ENCODE measurements at places on chromosomes 16 and 17.

- ATAC-seq, result peak; percentile 55
These were observed 145.6 kb upstream of the RCVRN start for GRCh38 chr17:10050597-10051101.

DNA sequence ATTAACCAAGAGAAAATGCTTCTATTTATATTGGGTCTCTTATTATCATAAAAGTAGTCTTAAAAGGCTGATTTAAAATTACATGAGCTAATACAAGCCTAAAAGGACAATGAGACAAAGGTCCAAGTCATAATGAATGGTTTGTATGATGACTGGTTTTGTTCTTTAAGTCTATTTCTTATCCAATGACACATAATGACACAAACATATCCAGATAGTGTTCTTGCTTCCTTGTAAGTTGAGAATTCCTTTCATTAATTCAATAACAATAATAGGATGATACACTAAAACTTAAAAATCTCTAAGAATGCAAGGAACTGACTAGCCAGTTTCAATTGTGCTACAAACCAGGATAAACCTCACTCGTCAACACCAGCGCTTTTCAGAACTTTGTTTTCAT, 244.1 kb downstream of the CEP112 start:
- no peak for ATAC-seq

GRCh38 chr17:74280093-74280513, 6.1 kb downstream of the DNAI2 start:
- ATAC-seq, result no peak

DNA sequence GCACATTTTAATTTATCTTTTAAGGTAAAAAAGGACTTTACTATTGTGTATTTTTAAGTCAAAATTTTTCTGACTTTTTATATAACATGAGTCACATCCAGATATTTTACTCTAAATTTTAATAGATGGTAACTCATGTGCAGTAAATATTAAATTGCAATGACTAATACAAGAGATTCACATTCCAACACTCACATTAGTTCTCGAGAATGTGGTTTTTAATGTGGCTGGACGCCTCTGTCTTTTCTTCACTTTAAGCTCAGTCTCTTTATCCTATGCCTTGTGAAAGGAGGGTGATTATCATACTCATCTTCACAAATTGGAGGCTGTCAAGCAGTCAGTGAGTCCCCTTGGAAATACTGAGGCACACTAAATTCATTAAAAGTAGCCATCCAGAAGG, 315.6 kb downstream of the HS3ST3B1 start:
- ATAC-seq, result no peak

GRCh38 chr17:79251824-79252223, 177.2 kb downstream of the ENGASE start:
- no peak for ATAC-seq

DNA sequence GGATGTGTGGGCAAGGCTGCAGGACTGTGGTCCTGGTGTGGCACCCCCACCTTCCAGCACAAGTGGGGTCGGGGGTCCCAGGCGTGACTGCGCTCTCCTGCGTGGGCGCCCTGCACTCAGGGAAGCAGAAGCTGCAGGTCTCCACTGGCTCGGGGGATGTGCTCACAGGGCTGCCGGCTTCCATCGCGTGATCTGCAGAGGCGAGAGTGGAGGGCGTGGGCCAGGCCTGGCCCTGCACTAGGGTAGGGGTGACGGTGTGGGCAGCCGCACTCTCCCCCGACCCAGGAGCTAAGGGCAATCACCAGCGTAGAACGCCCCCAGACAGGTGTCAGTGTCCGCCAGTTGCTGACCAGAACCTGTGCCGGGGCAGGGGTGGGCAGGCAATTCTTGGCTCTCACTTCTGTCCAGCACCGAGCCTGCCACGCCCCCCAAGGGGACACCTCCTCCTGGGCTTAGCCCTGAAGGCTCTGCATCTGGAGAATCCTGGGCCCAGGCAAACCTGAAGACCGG, 32.3 kb downstream of the TNFRSF13B start:
- ATAC-seq, result no peak

DNA sequence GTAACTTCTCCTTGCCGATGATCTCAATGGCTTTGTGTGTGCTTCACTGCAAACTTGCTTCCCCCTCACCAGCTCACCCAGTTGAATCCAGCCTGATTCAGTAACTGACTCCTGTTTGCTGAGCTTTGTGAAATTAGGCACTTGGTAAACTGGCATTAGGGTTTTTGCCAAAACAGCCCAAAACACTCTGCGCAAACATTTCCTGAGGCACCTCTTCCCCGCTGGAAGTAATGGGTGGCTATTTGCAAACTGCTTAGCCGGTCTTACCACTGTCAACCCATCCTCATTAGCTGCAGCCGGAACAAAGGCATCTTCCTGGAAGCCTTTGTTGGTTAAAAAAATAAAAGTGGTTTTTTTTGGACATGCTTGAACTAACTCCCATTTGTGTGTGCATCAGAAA, 353.2 kb downstream of the MAF start:
- ATAC-seq, result no peak

- ATAC-seq, result no peak
These were observed 508 bp upstream of the TMC8 start for GRCh38 chr17:78130090-78130436.

DNA sequence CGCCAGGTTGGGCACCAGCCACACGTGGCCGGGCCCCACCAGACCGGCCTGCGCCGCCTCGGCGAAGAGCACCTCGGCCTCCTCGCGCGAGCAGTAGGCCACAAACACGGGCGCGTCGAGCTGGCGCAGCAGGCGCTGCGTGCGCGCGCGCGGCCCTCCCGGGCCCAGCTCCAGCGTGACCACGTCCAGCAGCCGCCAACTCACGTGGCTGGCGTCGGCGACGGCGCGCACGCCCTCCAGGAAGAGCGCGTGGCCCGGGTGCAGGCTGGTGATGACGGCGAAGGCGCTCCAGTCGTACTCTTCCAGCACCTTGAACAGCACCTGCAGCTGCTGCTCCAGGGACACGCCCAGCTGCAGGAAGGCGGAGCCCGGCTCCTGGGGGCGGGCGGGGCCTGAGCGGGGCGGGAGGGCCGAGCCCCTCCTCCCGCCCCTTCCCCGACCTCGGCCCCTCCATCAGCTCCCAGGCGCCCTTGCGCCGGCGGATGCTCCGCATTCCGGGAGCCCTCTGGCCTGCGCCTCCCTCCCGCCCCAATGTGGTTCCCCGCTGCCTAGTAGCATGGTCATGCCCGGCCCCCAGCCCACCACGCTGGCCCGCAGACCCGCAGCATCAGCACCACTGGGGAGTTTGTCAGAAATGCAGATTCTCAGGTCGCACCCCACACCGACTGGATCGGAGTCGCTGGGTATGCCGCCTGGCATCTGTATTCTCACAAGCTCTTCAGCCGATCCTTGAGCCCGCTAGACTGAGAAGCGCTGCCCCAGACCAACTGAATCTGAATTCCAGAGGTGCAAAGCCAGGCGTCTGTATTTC, 7.2 kb downstream of the GRIN2C start:
- ATAC-seq, result no peak

DNA sequence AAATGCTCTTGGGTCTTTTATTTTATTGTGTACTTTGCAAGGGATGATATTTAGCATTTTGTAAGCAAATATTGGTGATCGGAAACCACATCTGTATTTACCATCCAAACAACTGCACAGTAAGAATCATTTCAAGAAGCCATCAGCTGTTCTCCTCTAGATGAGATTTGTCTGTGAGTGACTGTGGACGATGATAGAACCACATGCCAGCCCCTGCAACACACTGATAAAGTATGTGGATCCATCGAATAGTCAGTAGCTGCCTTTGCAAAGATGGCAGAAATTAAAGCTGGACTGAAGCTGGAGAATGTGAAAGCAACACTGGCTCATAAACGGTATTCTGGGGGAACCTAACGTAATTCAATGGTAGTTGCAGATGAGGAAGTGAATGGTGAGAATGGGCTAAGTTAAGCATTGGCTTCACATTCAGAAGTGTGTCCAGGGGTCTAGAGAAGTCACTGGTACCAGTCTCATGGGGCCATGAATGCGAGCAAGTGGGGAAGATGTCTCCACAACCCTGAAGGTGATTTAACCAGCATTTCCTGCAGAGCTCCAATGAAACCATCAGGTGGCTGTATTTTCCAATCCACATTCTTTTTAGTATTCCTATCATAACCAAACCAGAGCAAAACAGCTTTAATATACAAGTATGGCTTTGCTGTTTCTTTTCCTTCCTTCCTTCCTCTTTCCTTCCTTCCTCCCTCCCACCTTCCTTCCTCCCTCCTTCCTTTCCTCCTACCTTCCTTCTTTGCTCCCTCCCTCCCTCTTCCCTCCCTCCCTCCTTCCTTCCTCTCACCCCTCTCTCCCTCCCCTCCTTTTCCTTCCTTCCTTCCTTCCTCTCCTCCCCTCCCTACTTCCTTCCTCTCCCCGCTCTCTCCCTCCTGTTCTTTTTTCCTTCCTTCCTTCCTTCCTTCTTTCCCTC, 169.4 kb downstream of the ABCA8 start:
- ATAC-seq, result no peak

- ATAC-seq, result no peak
These were observed at the start of gene NOTUM for GRCh38 chr17:81961087-81961511. NOTUM (minus strand) TSS chr17:81961187; CDS start chr17:81960909, 278 bp downstream.

DNA sequence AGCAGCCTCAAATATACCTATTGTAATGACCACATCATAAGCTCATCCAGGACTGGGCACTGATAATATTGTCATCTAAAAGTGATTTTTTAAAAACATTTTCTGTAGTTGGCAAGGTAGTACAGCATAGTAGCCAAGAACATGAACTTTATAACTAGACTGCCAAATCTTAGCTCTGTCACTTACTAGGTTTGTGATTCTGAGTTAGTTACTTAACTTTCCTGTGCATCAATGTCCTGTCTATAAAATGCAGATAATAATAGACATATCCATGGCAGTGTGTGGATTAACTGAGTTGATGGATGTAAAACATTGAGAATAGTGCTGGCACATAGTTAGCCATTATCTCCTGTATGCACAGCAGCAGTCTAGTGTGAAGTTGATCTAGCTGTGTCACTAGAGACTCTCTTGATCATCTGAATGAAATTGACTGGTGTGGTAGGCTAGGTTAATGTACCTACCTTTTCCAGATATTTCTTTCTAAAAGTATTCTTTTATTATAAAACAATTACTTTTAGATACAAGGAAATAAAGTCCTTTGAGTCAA, 101.5 kb downstream of the STXBP4 start:
- no peak for ATAC-seq

- no peak for ATAC-seq
These were observed 355.7 kb downstream of the HAPSTR1 start for GRCh38 chr16:9447195-9447551.

DNA sequence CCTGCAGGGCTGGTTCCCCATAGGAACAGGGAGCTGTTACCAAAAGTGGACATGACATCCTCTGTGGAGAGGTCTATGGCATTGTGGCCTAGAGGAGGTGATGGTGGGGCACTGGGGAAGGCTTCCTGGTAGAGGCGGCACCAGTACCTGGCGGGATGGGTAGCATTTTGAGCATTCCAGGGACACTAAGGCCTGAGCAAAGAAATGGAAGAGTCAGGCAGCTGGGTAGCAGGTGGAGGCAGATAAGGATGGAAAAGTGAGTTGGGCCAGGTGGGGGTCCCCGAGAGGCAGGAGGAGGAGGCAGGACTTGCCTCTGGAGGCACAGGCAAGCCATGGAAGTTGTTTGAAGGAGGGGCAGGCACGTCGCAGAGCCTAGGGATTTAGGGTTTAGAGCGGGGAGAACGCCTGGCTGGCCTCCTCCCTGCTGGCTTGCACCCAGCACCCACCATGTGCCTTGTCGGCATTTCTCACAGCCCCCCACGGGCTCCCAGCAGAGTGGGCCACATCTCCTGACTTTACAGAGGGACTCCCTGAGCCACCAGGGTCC, 5.1 kb upstream of the ADCY7 start:
- no peak for ATAC-seq

Data from gastroesophageal sphincter (tissue), 4 donors.